Stimulated activated CD8-positive, alpha-beta memory T cell treated with anti-CD3 and anti-CD28 coated beads, Interleukin-7, amount 100 ng/mL, for 4 hours (primary cell): ENCODE measurements at places on chromosomes 4 and X.

GRCh38 chrX:110155759-110156158 lies 152.8 kb downstream of the TMEM164 start:
- no peak for DNase-seq

- no peak for DNase-seq
Observed at GRCh38 chrX:97389761-97390192, 506.1 kb downstream of the RPA4 start.

- no peak for DNase-seq
Observed at GRCh38 chrX:128457674-128458073, 405.5 kb upstream of the ACTRT1 start.

- no peak for DNase-seq
Observed at GRCh38 chr4:151753056-151753455, 7.8 kb downstream of the GATB start.

- DNase-seq, result no peak
Observed at GRCh38 chrX:74231625-74232024, 72.4 kb upstream of the ZCCHC13 start.

- DNase-seq, result no peak
Observed at GRCh38 chr4:151524610-151525009, 115.6 kb downstream of the FHIP1A start.

DNA sequence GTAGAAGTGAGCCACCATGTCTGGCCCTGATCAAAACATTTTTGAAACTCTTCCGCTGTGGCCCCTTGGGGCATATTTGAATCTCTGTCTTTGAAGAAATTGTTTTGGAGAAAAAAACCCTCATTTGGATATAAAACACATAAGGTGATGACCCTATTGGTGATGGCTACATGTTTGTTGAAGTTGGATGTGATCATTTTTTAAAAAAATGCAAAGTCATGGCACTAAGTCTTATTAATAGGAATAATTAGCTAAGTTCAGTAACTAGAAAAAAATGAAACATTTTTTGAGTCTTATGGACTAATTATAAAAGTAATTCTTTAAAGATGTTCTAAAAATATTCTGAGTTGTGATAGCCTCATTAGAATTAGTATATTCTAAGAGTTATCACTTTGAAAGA lies 17.9 kb upstream of the BBS7 start:
- no peak for DNase-seq

DNA sequence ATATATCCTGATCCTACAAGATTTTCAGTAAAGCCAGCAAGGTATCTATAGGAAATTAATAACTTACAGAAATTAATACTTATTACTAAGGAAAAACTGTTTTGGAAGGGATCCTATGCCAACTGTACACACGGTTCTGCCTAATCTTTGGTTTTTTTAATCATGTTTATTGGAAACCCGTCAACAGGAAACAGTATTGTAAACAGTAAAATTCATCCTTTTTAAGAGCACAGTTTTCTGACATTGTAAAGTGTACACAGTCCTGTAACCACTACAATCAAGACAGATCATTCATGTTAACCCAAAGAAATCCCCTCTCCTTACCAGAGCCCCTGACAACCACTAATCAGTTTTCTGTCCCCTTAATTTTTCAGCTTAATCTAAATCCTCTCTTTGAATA lies 9.9 kb downstream of the ABCG2 start:
- no peak for DNase-seq

- DNase-seq, result no peak
Observed at GRCh38 chr4:77204621-77205020, 47.6 kb downstream of the CCNG2 start.

DNA sequence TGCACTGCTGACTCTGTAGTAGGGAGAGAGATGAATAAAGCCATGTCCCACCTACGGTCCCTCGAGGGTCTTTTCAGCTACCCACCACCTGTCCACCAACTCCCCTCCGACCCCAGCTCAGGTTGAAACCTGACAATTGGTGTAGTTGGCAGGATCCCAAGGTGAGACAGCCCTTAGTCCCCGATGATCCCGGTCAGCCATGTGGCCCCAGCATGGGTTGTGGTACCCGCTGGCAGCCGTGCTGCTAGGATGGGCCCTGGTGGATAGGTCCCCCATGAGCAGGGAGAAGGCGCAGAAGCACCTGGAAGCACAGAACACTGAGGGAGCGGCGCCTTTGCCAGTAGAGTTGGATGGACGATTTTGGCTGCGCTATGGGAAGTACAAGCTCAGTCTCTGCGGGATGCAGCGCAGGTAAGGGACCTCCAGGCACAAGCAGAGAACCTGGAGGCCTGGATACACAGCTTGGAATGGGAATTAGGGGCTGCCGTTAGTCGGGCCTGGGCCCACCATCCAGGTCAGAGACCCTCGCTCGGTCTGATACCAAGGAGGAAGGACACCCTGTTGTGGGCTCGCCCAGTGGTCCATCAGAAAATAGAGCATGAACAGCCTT lies 694.6 kb upstream of the AGA start:
- DNase-seq, result no peak

- DNase-seq, result no peak
Observed at GRCh38 chr4:71625005-71625404, 158.9 kb downstream of the GC start.

DNA sequence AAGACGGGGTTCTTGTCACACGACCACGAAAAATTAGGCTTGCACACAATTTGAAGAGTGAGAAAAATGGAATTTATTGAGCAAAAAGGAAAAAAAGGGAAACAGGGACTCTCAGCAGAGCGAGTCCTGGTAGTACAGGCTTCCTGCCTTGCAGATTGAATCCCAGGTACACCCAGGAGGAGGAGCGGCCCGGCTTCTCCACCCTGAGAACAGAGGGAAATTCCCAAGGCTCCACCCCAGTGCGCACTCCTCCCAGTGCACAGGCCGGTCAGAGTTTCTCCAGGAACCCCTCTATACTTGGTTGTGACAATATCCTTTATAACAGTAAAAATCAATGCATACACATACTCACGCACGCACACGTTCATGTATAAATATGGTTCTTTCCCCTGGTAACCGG lies 22.0 kb downstream of the SLC4A4 start:
- no peak for DNase-seq

- DNase-seq, result no peak
Observed at GRCh38 chr4:152848508-152848907, 68.8 kb downstream of the ARFIP1 start.

- DNase-seq, result no peak
Observed at GRCh38 chr4:6393066-6393465, 79.3 kb downstream of the PPP2R2C start.

- no peak for DNase-seq
Observed at GRCh38 chr4:89242864-89243732, 64.5 kb downstream of the GPRIN3 start.

DNA sequence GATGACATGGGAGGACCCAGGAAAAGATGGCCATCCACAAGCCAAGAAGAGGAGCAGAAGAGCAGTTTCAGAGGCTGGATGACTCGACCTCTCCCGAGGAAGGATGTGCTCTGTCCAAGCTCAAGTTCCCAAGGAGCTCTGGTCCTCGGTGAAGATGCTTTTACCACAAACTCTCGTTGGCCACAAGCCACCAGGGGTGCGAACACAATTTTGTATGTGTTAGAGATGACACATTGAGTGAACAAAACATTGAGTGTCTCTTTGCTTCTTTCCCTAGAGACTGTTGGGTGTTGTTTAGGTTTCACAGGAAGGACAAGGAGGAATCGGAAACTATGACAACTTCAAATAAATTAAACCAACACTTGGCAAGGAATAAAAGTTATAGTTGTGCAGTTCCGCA lies 26.3 kb downstream of the FGFBP1 start:
- DNase-seq, result no peak

DNA sequence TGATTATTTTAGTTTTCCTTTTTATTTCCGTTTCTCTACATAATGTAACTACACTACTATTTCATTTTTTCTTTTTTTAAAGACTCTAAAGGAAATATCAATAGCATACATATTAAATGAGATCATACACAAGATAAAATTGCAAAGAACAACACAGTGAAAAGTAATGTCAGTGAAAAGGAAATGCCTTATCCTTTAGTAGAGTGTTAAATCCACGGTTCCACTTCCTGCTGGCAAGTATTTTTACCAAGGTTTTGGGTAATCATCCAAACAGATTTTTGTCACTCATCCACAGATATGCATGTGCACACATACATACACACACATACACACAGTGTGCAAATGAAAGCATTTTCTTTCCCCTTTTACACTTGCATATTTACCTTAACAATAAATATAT lies 548.9 kb downstream of the PPP4R3C start:
- no peak for DNase-seq

DNA sequence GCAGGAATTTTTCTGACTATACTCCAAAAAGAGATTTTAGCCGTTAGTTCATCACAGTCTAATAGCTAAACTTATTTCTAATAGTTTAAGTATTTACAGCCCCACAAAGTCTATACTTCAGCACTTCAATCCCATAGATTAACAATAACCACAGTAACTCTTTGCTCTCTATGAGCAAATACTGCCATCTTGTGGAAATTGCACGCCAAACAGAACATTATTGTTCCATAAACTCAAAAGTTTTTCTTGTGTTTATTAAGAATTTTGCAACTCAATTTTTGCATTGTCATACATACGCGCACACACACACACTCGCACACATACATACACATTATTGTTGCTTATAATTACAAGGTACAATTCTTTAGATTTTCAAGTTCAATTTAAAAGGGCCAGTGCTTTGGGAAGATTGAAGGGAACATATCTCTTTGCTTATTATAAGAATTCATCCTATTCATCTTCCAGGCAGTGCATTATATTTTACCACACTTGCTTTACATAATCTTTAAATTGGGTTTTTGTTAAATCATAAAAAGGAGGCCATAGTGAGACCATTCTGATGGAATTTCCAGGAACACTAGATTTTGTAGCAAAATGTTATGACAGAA lies 63.8 kb upstream of the ATOH1 start:
- no peak for DNase-seq

- no peak for DNase-seq
Observed at GRCh38 chr4:75953509-75953908, 12.7 kb upstream of the NAAA start.

GRCh38 chr4:76736414-76736813 lies 161.5 kb downstream of the SOWAHB start:
- no peak for DNase-seq
